ENCODE measurements at places on chromosomes 16 and 17.
A peak's percentile ranks its signal among the peaks of the same experiment; 100 is the strongest.

DNA sequence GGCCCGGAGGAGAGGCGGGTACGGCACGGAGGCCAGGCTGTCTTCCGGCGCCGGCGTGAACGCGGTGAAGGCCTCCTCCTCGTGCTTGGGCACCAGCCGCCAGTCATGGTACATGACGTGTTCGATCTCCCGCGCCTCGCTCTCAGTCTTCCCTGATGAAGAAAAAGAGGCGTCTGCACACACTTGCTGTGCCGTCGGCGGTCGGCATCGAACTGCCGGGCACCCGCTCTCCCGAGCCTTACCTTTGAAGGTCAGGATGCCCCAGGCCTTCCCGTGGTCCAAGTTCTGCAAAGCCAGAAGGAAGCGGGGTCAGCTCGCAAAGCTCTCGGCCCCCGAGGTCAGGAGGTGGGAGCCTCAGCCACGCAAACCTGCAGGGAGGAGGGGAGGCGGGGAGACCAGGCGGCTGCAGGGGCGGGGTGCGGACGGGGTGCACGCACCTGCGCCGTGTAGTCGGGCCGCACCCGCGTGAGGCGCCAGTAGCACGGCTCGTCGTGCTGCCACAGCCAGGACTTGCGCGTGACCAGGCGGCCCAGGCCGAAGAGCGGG, at the start of gene EME2:
EME2 (plus strand) TSS at position 449 of the 546 bp plus-strand sequence. CDS start 418 bp downstream, outside the sequence.
- no peak for DNase-seq

- no peak for DNase-seq
Measured at GRCh38 chr17:78258323-78259191, 27.1 kb downstream of the TMEM235 start.

DNA sequence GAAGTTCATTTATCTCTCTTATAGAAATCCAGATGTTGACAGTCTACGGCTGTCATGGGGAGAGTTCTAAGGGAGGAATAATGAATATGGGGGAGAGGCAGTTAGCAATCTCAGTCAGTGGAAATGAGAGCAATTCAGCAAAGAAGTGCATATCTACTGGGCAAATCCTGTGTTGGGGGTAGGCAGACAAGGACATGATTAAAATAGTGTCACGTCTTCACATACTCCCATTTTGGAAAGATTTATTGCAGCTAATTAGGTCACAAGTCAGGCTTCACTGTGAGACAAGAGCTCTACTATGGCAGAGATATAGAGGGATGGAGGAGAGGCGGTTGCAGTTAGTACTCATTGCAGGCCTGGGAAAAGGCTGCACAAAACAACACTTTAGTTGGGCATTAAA, 29.8 kb downstream of the LRRC36 start:
- no peak for DNase-seq

GRCh38 chr17:13306310-13306962, 288.6 kb upstream of the ELAC2 start:
- peak; percentile 26 for DNase-seq

DNA sequence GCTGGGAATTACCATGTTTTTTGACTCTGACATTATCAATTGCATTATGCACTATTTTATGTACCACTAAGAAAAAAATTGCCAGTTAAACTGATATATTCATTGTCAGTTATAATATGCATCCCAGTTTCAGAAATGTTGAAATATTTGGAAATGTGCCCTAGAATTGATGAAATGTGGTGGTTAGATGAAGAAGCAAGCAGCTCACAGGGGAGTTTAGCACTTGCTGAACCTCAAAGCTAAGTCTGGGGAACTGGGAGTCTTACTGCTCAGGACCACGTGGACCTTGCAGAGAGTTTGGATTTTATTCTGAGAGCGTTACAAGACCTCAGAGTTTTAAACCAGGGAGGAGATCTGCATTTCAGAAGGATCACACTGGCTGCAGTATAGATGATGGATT, 67.9 kb downstream of the TNRC6C start:
- no peak for DNase-seq

DNA sequence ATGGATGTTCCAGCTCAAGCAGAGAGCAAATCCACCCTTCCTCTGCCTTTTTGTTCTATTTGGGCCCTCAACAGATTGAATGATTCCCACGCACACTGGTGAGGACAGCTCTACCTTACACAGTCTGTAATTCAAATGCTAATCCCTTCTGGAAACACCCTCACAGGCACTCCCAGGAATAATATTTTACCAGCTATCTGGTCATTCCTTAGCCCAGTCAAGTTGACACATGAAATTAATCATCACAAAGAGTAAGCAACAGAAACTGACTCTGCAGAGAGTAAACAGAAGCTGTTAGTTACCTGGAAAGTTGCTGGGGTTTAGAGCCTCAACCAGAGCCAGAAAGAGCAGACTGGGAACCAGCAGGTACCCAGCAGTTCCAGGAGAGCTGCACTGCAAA, 75.5 kb upstream of the MMP2 start:
- DNase-seq, result no peak

GRCh38 chr17:5527601-5528250, 41.4 kb downstream of the MIS12 start:
- no peak for DNase-seq

GRCh38 chr17:17086585-17086984, 44.3 kb downstream of the MPRIP start:
- no peak for DNase-seq

DNA sequence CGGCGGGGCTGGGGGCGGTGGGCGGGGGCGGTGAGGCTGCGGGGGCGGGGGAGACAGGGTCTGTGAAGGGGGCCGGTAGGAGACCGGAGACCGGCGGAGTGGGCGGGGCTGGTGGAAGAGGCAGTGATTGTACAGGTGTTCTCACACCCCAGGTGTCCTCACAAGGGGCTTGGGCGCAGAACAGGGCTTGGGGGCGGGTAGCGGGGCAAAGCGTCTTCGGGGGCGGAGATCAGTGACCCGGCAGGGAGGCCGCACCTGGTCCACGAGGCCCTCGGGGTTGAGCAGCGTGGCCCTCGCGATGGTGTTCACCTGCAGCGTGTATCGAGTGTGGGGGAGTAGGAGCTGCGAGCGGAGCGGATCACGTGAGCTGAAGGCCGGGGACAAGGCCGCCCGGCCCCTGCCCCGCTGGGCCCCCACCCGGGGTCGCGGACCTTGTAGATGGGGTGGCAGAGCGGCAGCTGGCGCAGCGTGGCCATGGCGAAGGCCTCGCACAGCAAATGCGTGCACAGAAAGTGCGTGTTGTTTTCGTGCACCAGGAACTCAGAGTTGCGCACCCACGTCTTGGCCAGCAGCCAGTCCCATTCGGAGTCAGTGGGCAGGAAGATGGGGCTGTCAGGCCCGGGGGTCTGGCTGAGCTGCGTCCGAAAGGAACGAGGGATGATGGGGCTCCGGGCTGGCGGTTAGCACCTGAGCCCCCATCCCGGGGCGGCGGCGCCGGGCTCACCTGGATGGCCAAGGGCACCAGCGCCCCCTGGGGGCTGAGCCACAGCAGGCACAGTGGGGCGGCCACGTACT, 8.5 kb downstream of the ALOXE3 start:
- no peak for DNase-seq

- no peak for DNase-seq
Measured at GRCh38 chr16:2852003-2852730, 5.8 kb downstream of the PRSS22 start.

DNA sequence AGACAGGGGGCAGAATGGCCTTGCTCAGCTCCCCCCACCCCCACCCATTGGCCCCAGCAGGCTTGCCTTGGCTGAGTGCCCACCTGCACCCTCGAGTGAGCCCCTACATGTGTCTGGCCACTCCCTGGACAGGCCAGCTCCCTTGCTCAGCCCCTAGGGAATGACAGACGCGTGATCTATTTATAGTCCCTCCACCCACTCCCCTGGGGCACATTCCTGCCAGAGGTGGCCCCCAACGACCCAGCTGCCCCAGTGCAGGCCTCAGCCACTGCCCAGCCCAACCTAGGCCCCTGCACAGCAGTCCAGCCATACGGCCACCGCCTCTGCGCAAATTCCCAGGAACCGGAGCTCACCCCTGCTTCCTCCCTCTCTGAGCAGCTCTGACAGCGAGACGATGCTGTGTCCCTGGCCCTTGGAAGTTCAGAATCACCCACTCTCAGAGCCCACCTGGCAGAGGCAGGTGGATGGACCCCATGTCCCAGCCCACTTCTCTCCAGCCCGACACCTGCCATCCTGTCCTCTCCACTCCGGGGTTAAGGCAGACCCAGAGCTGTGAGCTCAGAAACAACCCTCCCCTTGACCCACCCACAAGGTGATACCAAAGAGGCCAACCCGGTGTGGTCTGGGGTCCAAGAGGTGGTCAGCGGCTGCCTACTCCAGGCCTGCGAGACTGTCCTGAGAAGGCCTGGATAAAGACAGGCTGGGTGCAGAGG, 11.5 kb upstream of the P2RX1 start:
- DNase-seq, result no peak

DNA sequence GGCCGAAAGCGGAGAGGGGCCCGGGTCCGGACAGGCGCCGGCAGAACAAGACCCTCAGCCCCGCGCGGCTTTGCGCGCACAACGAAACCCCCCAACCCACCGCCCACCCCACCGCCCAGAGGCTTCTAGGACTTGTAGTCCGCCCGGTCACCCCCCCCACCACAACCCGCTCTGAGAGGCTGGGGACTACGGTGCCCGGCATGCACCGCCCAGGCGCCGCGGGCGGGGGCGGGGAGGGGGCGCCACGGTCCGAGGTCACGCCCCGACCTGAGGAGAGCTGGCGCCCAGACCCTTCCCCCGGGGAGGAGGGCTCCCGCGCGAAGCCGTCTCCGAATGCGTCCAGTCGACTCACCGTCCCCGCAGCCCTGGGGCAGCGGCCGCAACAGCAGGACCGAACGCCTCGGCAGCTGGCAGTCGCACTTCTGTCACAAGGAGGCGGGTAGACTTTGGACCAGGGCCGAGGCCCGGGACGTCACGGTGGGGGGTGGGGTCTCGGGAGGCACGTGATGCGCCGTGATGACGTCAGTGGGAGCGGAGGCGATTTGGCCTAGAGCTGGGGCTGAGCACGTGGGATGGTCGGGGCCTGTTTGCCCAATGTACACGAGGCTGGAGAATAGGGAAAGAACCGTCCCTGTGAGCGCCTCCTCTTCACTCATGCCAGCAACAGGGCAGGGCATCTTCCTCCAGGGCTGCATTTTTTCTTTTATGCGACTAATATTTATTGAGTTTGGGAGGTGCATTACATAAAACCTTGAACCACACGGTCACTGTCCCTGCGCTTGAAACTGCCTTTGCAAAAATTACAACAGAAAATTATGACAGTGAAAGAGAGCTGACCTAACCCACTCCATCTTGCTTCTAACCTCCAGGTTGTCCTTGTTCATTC, at the start of gene CDIP1:
CDIP1 (minus strand) TSS at position 424 of the 886 bp plus-strand sequence. CDS start 24,643 bp downstream, outside the sequence.
- peak; percentile 64 for DNase-seq

GRCh38 chr16:22198547-22199293, 7.4 kb upstream of the EEF2K start:
- DNase-seq, result no peak

- DNase-seq, result no peak
Measured at GRCh38 chr16:2296661-2297505, 29.0 kb upstream of the RNPS1 start.

GRCh38 chr16:15854906-15855703, 1.7 kb downstream of the MYH11 start:
- no peak for DNase-seq

DNA sequence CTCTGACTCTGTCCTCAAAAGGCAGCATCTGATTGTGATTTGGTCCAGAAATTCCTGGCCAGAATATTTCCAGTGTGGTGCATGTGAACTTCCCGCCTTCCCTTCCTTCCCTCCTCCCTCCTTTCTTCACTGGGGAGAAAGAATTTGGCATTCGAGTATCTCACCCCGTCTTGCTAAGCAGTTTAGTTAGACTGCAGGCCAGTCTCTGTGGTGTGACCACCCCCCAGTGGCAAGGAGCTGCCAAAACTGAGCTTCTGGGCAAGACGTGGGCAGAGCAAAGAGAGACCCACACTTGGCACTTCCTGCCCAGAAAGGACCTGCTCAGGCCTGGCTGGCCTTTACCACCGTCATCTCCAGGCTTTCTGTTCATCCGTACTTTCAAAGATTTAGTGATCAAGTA, 36.4 kb downstream of the SNX20 start:
- DNase-seq, result no peak

- DNase-seq, result no peak
Measured at GRCh38 chr16:1037394-1038257, 34.9 kb upstream of the SSTR5 start.

- DNase-seq, result no peak
Measured at GRCh38 chr16:71201054-71201453, 29.5 kb downstream of the HYDIN start.

DNA sequence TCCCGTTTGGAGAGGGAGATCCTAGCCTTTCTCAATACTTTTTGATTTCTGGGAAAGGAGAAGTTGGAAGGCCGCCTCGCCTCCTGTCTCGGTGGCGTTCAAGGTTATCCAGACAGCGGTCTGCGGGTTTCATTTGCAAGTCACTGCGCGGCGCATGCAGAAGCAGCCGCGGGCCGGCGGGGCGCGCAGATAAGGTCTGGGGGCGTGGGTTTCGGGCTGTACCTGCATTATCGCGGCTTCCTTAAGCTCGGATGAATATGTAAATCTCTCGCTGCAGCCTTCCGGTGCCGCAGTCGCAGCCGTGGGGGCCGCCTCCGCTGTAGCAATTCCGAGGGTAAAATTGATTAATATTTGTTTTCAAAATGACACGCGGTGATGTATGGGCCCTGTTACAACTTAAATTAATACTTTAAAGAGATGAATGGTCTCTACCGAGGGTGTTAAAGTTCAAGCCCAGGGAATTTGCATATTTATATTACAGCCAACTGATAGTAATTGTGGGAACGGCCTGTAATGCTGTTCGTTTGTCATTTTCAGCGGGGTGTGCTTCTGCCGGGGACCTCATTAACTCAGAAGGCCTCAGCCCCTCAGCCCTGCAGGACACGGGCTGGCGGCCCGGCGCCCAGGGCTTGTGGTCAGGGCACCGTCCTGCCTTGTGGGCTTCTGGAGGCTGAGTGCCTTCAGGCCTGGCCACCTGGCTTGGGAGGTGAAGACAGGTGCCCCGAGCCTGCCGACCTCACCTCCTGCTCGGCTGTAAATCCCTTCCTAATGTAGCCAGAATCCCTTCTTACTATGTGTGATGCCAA, 99.4 kb downstream of the CYLD start:
- no peak for DNase-seq

DNA sequence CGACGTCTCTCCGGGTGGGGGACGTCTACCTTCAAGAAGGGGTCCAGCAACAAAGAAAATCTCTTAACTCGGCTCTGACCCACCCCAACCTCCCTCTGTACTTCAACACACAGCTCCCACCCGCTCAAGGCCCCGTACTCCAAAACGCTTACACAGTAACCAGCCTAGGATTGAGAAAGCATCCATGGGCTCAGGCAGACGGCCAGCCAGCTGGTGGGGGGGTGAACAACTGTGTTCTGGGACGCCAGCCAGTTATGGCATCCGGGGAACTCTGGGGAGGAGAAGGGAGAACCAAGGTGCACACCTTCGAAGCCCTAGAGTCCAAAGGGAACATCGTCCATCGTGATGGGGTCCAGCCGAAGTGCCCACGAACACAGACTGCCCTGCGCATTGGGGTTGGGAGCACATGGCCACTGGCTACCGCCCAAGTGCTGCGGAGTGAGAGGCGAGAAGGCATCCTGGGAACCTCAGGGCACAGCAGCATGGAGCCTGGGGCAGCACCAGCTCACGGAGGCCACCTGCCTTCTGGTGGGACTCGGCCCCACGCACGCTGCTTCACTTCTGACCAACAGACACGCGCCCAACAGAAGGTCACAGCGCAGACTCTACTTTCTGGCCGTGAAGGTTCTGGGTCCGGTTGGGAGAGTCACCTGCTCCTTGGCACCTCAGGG, 14.3 kb downstream of the SLC16A3 start:
- DNase-seq, result no peak

Data from BJ (cell line).